ENCODE measurements at places on chromosomes 1 and 21. TPM values are rescaled to one million over a fixed set of nuclear protein-coding genes. Genes with fewer than 3 reads are reported as not detected.

- no peak for DNase-seq
These were observed 43.3 kb downstream of the SLC37A1 start for GRCh38 chr21:42556960-42557359.

DNA sequence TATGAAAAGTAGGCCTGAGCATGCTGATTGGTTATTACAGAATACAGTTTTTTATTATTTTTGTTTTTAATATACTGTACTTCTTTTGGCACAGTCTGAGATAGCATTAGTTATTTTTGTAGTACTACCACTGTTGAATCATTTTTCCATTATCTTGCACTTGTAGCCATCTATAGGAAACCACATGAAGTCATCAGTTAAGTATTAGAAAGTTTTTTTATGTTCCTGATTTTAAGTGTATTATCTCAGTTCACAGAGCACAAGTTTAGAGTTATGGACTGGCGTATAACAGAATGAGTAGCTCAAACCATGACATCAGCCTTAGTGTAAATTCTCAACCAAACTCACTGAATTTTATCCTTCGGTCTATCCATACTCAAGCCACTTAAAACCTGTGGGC is 22.8 kb downstream of the DHX9 start:
- peak; percentile 67 for DNase-seq

TNNT2 gene
- 6.1 TPM for total RNA-seq

KPNA6 gene
- 122 TPM for total RNA-seq

CA6 gene
- not detected for total RNA-seq
